Activated T-cell treated with anti-CD3 and anti-CD28 coated beads for 24 hours (primary cell): ENCODE measurements at places on chromosomes 11 and 22.

GRCh38 chr11:127194521-127194920, 194.0 kb upstream of the KIRREL3 start:
- DNase-seq, result no peak

- no peak for DNase-seq
Measured at GRCh38 chr11:43936076-43936475, 6.4 kb upstream of the C11orf96 start.

- no peak for DNase-seq
Measured at GRCh38 chr22:23790819-23791737, 4.3 kb downstream of the SMARCB1 start.

DNA sequence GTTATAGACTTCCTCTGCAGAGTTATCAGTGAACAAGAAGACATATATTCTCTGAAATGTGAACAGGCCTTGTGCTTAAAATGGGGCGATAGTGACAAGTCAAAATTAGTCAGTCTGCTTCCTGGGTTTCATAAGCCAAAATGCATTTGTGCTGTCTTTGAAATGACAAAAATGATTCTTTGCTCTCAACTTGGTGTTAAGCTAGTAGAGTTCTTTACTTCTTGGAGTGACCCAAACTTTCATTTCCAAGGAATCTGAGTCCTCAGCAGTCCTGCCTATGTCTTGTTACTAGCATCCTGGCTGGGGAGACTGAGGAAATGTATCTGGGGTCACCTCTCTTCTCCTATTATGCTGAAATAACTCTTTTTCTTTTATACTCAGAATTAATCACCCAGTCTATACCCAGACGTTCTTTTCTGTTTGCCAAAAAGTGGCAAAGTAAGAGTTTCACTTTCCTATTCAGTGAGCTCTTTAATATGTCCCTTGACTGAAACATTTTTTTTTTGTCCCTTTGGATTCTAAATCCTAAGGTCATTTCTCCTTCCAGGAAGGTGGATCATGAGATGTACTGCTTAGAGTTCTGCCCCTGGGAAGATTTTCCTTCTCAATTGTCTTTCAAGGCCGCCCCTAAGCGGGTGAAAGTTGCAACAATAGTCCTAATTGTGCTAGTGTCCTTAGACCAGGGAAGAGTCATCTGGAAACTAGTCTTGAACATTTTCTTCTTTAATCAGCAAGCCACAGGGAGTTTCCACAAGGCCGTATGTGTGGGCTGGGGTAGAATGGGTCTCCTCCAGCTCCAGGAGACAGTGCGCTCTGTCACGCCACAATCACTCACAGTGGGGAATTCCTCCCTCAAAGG, 53.0 kb upstream of the RDX start:
- DNase-seq, result peak; percentile 69

DNA sequence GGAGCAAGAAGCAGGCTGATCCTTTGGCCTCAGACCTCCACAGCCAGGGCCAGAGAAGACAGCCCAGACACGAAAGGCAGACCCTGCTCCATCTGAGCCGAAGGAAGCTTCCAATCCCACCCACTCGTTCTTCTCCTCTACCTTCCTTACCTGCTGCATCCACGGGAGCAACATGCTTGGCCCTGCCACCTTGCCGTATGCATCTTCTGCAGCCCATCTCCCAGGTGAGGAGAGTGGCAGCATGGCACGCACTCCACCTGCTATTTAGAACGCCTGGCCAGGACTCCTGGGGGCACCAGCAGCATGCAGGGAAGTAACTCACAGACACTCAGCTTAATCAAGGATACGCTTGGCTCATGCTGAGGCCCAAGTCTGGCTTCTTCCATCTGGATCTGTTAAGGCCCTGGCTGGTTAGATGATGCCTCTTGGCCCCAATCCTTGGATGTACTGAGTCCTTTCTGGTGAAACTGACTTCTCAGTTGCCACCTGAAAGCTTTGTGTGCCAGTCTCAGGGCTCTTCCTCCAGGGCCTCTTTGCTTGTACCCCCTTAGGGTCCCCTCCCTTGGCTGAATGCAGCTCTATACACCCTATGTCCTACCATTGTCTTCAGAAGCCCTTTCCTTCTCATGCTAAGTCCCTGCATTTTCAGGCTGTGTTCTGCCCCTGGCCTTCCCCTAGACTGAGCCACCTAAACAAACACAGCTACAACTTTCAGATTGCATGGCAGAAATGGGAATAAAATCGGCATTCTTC, 604.9 kb downstream of the BUD13 start:
- DNase-seq, result no peak

GRCh38 chr11:44943118-44943517, 7.6 kb downstream of the TP53I11 start:
- DNase-seq, result peak; percentile 17

- no peak for DNase-seq
Measured at GRCh38 chr11:16155448-16155847, 200.9 kb downstream of the SOX6 start.

DNA sequence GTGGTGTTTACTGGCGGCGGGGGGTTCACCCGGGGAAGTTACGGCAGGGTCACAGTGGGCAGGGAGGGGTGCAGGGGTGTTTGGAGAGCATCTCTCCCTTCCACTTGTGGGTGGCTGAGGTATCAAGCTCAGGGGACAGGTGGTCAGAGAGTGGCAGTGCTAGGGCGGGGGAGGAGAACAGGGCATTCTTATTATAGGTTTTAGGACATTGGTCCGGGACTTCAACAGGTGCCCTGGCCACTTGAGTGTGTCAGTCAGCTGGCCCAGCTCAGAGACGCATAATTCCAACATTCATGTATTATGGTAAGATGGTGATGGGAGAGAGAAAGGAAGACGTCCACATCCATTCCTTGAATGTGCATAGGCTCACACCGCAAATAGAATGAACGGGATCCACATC, 101.7 kb downstream of the TEAD1 start:
- DNase-seq, result no peak

DNA sequence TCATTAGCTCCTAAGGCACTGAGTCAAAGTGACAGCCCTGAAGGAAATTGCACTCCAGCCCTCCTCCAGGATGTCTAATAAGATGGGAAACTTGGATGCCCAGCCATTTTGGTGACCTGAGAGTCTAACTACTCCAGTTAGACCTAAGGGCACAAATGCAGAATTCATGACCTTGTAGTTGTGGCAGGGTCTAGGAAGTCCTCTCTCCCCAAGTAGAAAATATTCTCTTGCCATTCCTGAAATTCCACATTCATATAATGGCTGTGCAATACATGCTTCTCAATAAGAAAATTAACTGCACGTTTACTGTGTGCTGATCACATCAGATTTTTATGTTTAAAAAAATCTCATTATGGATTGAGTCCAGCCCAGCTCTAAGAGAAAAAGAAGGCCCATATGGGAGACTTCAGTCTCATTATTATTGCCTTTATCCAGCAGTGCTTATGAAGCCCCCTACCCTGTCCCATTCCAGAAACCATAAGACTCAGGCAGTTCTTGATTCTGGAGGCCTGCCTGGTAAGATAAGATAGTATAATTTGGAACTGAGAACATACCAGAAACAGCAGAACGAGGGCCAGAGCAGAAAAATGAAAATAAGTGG, 133.7 kb upstream of the LDLRAD3 start:
- no peak for DNase-seq

DNA sequence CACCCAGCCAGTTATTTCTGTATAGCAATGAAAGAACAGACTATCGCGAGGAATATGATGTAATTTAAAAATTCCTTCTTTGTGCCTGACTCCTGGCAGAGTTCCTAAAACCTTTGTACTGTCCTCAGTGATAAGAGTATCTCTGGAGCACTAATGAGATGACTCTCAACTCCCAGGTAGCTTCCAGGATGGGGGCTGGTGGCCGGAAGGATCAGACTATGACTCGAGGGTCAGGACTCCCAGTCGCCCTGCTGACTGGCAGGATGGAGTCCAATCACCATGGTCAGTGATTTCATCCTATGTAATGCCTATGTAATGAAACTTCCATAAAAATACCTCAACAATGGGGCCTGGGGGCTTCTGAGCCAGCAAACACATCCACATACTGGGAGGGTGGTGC, 135.1 kb downstream of the SHANK2 start:
- DNase-seq, result no peak

- no peak for DNase-seq
Measured at GRCh38 chr11:12053606-12054361, 45.4 kb upstream of the DKK3 start.

DNA sequence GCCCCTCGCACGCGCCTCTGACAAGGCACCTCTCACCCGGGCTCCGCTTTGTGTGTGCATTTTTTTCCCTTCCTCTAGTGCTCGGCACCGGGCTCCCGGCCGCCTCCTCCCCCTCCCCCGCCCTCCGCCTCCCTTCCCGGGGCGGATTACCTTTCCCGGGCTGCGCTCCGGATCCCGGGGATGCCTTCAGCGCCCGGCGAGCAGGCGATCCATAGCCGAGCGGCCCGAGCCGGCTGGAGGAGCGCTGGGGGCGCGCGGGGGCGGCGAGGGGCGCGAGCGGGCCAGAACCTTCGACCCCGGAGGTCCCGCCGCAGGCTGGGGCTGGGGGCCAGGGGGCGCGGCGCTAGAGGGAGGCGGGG, 282 bp downstream of the MPPED2 start:
- DNase-seq, result no peak

GRCh38 chr11:123091506-123091905, 29.6 kb upstream of the HSPA8 start:
- DNase-seq, result no peak

DNA sequence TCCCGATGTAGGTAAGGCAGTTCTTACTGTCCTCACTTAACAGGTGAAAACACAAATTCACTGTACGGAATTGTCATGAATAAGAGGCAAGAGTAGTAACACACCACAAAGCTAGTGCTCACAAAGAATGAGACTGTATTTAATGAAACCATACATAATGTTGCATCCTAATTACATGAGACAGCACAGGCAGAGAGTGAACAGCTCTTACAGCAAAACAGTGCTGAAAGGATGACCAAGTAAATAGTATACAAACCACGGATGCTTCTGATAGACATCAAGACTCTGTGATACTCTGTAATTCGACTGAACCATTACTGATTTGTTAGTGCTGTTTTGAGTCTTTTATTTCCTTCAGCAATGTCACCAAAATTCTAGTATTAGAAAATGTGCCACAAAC, 282.3 kb downstream of the TTC28 start:
- no peak for DNase-seq

GRCh38 chr22:18995327-18995711, 59.2 kb upstream of the PRODH start:
- DNase-seq, result no peak

DNA sequence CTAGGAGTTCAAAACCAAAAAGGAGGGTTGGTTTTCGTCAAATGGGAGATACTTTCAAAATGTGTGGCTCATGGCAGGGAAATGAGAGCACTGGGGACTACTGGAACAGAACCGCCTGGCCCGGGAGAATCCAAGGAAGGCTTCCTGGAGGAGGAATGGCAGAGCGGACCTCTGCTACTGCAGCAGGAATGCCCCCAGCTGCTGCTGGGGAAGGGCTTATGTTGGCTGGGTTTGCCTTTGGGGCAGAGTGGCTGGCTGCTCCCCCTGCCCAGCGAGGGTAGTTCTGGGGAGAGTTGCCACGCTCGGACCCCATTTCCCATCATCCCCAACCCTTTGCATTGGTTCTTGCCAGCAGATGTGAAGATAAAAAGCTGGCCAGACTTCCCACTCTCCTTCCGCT, 10.6 kb upstream of the APOBEC3A start:
- no peak for DNase-seq

- no peak for DNase-seq
Measured at GRCh38 chr11:60891103-60891741, 15.2 kb downstream of the PRPF19 start.

DNA sequence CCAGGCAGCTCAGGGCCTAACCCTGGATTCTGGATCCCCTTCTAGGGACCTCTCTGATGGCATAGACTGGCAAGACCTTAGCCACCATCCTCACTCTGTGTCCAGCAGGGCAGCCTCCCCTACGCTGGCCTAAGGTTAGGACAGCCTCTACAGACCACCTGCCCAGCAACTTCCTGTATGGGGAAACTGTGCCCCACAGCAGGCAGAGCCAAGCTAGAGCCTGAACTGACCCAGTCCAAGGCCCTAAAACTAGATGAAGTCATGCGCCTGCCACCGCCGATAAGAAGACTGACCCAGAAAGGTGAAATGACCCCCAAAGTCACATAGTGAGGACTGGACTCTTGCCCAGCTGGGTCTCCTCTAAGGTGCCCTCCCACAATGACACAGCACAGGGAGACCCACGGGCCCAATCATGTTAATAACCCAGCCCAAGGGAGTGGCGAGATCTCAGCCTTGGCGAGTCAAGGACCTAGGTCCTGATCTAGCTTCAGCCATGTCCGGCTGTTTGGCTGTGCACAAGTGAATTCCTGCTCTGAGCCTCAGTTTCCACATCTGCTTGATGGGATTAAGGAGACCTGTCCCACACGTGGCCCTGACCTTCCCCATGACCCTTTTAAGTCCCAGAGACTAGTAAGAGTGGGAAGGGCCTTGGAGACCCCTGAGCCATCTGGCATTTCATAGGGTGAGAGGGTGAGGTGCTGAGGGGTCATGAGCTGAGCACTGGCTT, 17.6 kb downstream of the STARD10 start:
- no peak for DNase-seq

DNA sequence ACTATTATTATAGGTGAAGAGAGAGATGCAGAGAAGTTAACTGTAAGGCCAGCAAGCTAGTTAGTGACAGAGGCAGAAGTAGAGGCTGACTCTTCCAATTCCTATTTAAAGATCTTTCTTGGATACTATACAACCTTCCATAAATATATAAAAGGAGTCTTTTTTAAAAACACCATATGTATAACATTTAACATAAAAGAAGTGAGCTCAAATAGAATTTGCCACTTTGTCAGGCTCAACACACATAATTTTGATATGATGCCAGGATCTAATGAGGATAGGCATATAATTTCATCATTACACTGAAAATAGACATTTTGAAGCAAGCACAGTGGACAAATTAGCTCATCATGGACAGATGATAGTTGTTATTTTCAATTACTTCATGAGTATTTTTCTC, 64.1 kb upstream of the MPPED2 start:
- DNase-seq, result no peak
